ENCODE measurements at places on chromosomes 12 and 14.

DNA sequence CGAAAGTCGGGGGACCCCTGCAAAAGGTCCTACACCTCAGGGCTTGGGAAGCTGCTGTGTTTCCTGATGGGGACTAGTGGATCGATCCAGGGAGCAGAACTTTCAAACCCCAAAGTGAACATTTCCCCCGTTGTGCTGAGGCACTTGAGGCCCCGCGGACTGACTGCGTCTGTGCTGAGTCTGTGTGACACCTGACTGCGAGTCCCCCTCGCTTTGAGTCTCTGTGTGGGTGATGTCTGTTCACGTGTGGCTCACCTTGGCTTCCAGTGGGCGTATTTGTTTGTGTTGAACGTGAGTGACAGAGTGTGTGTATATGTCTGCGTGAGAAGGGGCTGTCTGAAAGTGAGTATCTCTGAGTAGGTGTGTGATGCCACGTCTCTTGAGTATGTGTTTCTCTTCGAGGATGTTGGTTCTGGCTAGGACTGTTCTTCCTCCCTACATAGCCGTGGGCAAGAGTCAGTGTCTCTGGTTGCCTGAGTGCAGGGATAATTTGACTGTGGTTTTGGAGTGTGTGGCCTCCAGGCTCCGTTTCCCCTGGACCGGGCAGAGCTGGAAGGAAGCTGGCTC is 1.3 kb downstream of the TEAD4 start:
- DNase-seq, result peak; percentile 6

DNA sequence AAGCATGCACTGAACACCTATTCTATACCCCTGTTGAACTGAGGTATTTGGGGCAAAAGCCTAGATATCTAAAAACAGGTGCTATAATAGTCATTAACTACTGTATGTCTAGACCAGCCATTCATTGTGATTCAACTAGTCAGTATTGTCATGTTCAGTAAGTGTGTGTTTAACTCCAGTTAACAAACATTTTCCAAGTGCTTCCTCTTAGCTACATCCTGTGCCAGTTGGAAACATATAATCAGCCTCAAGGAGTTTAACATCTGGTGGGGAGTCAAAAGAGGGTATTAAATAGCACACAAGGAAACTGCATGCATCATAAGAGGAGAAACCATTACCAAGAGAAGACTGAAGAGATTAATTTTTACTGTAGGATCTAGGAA is 20.4 kb downstream of the TMTC1 start:
- no peak for DNase-seq

DNA sequence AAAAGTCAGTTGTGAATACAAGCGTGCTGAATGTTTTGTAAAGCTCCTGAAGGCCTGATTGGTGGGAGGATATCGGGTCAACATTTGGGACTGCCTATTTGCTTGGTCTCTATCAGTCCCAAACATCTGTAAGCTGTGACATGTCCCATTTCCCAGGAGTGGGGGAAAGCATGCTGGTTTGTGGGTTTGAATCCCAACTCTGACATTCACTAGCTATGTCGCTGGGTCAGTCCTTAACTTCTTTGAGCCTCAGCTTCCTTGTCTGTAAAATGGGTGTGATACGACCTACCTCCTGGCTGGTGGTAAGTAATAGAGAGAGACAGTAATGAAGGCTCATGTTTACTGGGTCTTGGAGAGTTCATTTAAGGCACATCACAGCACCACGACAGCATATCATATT is 136.7 kb downstream of the CHST11 start:
- DNase-seq, result no peak

- no peak for DNase-seq
These were observed 364.8 kb downstream of the NELL2 start for GRCh38 chr12:44511289-44511688.

DNA sequence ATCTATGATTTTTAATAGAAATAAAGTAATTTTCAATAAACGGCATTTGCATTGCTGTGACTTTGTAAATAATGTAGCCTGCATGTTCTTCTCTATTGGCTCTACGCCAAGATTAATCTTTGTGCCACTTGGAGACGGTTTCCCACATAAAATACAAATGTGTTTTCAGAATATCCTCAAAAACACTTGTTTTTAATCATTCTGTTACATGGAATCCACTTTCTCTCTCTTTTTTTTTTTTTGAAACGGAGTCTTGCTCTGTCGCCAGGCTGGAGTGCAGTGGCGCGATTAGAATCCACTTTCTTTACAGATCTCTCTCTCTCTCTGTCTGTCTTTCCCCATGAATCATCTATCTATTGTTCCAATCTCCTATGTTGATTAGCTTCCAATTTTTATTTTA is 22.8 kb upstream of the SSPN start:
- no peak for DNase-seq

DNA sequence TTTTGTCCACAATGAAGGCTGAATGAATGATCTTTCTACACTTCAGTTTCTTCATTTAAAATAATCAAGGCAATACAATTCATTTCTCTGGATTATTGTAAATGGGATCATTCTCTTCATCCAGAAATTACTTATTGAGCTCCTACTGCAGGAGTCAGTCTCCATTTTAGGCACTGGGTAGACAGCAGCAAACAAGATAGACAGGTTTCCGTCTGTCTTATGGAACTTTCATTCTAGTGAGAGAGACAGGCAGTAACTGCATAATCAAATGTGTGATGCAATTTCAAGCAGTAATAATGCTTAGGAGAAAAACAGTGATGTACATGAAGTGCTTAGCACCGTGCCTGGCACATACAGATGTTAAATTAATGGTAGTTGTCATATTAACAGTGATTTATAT is 118.9 kb downstream of the SUDS3 start:
- DNase-seq, result no peak

GRCh38 chr14:92135269-92135668 is 13.5 kb downstream of the CPSF2 start:
- DNase-seq, result no peak

DNA sequence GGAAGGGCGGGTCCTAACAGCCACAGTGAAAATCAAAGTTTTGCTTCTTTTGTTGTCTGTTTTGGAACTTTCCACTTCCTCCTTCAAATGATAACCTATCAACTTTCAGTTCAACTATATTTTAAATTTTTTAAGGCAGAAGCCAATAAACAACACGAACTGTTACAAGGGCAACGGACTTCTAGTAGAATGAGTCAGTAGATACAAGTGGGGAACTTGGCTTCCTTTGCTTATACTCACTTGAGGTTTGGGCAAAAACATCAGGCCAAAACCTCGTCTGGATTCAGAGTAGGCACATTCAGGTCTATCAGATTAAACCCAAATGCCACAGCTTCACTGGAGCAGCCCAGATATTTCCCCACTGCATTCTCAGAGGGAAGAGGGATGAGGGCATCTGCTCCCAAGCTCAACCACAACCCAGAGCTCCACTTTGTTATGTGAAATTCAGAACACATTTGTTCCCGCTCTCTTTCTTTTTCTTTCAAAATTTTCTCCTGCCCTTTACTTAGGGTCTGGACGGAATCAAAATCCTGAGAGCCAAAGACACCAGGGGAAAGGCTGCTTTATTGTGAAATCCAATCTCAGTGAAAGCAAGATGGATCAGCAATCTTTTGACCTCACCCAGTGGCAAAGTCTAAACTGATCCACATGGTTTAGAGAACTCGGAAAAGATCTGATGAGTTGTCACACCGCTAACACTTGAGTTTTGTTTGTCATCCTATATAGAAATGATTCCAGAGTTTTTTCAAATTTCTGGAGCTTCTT is 152.5 kb upstream of the BTG1 start:
- no peak for DNase-seq

- DNase-seq, result no peak
These were observed 168.9 kb upstream of the RASSF8 start for GRCh38 chr12:25789541-25789944.
